WTC11 (cell line): ENCODE measurements at places on chromosomes 1 and 21.

- DNase-seq, result no peak
Observed at GRCh38 chr1:228109962-228110488, 926 bp upstream of the MRPL55 start.

GRCh38 chr1:151475175-151475574 lies 15.9 kb upstream of the POGZ start:
- DNase-seq, result no peak

DNA sequence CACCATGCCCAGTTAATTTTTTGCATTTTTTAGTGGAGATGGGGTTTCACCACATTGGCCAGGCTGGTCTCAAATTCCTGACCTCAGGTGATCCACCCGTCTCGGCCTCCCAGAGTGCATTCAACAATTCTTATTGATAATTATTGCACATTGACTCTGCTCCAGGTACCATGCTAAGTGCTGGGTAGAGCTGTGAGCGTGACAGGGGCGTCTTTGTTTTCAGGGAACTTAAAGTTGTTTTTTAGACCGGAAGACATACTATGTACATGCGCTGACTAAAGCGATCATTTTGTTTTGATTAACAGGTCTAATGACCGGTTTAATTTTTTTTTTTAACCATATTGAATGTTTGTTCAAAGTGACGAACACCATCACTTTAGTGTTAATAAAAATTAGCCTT lies 4.0 kb downstream of the CD247 start:
- no peak for DNase-seq

GRCh38 chr1:37028981-37029617 lies 5.2 kb downstream of the GRIK3 start:
- DNase-seq, result peak; percentile 67

- no peak for DNase-seq
Observed at GRCh38 chr21:46472246-46472645, 13.6 kb downstream of the DIP2A start.

DNA sequence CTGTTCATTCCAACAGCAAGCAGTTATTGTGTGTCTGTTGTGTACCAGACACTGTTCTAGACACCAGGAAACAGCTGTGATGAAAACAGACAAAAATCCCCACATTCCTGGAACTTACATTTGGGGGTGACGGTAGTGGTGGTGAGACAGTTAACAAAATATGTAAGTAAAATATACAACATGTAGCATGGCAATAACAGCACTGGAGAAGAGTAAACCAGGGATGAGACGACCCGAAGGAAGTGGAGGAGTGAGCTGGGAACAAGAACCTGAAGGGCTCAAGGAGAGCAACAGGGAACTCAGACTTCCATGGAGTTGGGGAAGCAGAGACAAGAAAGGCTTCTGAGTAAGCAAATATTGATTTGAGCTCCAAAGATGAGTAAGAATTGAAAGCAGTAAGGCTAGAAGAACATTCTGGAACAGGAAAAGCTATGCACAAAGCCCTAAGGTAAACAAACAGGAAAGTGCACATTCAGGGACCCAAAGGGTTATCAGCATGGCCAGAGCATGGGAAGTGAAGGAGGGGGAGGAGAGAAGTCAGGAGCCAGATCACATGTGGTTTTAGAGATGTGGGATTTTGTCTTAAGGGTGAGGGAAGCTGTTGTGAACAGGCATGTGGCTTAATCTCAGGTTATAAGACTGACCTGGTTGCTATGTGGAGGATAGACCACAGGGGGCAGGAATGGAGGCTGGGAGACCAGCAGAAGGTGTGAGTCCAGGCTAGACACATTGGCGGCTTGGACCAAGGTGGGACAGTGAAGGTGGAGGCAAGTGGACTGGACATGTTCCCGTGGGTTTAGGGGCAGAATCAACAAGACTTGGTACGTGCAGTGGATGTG lies 7.3 kb downstream of the CSF1 start:
- DNase-seq, result no peak

- DNase-seq, result peak; percentile 77
Observed at GRCh38 chr1:3471356-3472087, 17.1 kb downstream of the ARHGEF16 start.

DNA sequence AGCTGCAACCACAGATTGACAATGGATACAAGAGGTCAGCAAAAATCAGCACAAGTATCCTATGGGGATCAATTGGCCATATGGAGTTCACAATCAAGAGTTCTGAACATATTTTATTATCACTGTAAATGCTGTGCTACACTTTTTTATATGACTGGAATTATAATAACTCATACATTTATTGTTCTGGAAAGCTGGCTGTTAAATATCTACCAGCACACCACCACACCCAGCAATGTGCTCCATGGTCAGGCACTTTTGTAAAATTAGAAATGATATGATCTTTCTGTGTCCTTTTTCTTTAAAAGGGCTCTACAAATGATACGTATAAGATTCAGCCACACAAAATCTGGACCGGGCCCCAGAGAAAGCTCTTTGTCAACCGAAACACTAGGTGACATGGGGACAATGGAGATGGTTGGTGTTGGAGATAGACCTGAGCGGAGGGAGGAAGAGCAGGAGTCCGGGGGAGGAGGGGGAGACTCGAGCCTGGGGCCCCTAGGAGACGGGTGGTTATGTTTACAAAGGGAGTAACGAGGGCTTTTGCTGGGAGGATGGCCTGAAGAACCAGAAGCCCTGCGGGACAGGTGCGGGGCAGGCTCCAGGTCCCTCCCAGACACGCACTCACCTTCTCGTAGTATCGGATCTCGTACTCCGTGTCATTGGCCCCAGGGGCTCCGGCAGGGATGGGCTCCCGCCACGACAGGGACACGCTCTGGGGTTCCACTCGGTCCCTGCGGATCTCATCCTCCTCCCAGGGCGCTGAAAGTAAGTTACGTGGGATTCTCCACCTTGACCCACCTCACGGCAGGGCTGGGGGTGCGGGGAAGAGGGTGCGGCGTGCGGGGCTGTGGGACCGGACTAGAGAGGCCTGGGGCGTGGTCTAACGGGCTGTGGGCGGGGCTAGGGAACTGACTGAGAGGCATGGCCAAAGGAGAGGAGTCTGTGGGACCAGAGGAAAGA lies 30.0 kb downstream of the EPHA10 start:
- peak; percentile 88 for DNase-seq

DNA sequence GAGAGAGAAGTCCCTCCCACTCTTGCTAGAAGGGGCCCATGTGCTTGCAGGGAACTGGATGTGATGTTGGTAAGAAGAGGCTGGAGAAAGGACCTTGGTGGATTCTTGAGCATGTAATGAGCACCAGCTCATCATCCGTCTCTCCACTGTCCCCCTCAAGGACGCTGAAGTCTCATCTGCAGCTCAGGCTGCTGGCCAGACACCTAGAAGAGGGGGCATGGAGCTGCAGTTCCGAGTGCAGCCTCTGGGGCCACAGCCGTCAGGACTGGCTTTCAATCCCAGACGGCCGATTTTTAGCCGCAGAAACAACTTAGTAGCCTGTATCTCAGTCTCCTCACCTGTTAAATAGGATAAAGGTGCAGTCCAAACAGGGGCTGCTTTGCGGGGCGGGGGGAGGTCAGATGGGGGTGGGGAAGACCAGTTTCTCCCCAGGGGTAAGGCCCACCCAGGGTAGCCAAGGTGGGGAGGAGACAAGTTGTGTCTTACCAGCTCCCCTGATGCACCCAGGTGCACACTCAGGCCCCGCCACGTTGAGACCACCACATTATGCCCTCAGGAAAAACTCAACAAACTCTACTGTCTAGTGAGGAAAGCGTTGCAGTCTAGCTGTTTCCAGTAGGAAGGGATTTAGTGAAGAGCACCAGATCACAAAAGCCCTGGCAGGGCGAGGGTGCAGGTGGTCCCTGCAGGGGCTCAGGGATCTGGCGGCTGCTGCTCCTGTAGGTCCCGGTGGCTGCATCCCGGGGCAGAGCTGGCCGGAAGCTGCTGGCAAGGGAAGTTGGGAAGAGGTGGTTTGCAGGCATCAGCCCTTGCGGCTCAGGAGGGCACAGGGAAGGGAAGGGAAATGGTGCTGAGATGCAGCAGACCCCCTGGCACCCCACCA lies 29.5 kb downstream of the LDLRAP1 start:
- peak; percentile 80 for DNase-seq

- no peak for DNase-seq
Observed at GRCh38 chr1:40276122-40276521, 18.1 kb downstream of the ZMPSTE24 start.

- DNase-seq, result no peak
Observed at GRCh38 chr1:19096036-19096833, 113.8 kb downstream of the UBR4 start.

DNA sequence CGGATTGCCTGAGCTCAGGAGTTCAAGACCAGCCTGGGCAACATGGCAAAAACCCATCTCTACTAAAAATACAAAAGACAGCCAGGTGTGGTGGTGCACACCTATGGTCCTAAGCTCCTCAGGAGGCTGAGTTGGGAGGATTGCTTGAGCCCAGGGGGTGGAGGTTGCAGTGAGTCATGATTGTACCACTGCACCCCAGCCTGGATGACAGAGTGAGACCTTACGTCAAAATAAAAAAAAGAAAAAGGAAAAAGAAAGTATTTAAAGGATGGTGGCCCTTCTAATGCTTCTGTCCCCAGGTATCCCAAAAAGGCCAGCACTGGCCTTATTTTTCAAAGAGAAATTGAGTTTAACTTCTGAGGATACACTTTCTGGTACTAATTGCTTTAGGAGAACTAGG lies 1.7 kb downstream of the IKBKE start:
- DNase-seq, result no peak

DNA sequence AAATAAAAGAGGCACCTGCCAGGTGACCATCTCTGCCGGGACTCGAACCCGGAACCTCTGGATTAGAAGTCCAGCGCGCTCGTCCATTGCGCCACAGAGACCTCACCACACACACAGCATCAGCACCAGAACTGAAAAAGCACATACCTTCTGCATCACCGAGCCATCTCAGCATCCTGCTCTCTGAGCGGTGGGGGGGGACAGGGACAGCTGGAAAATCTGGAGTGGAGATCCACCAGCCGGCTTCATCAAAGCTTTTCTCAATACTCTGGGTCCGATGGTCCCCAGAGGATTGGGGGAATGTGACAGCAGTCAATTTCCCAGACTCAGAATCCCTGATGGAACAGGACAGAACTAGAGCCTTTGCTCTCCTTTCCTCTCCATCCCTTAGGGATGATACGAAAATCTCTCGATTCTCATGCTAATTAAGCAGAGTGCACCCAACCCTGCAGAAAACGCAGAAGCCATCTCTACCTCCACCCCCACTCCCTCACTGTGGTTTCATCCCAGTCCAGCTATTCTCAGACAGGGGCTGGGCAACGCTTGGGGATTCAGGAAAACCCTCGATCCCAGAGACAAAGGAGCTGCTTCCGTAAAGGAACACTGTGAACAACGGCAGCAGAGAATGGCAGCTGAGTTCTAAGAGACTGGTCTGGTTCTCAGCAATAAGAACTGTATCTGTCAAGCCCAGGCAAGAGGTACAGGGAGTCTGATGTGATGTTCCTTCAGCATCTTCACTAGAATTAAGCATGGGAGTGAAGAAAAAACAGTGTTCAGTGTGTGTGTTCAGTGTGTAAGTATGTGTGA lies 29.6 kb upstream of the CADM3 start:
- peak; percentile 34 for DNase-seq

- DNase-seq, result no peak
Observed at GRCh38 chr1:70778934-70779333, 268.7 kb downstream of the PTGER3 start.

GRCh38 chr1:206040328-206040727 lies 12.6 kb upstream of the RHEX start:
- DNase-seq, result no peak

GRCh38 chr1:89609781-89610456 lies 23.0 kb upstream of the LRRC8C start:
- no peak for DNase-seq

- no peak for DNase-seq
Observed at GRCh38 chr1:41907446-41907845, 11.3 kb downstream of the HIVEP3 start.

DNA sequence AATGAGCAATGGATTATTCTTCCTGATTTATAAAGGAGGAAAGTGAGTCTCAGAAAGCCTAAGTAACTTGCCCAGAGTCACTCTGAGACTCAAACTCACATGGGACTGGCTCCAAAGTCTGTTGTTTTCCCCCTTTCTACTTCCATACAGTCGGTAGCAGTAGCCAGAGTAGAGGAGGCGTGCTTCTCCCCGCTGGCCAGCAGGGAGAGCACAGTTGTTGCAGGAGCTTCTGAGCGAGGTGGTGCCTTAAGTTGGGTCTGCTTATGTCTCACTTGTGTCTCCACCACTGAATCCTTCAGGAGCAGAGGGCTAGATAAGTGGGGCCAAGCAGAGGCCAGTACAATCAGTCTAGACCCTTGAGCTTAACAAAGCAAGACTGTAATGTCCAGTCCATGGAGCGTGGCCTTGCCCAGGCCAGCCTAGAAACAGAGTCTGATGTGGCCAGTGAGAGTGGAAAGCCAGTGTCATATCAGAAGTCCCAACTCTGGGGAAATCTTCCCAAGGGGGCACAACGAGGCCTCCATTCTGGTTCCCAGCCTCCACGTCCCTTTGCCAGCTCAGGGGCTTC lies 181.9 kb downstream of the ZSCAN20 start:
- peak; percentile 40 for DNase-seq

DNA sequence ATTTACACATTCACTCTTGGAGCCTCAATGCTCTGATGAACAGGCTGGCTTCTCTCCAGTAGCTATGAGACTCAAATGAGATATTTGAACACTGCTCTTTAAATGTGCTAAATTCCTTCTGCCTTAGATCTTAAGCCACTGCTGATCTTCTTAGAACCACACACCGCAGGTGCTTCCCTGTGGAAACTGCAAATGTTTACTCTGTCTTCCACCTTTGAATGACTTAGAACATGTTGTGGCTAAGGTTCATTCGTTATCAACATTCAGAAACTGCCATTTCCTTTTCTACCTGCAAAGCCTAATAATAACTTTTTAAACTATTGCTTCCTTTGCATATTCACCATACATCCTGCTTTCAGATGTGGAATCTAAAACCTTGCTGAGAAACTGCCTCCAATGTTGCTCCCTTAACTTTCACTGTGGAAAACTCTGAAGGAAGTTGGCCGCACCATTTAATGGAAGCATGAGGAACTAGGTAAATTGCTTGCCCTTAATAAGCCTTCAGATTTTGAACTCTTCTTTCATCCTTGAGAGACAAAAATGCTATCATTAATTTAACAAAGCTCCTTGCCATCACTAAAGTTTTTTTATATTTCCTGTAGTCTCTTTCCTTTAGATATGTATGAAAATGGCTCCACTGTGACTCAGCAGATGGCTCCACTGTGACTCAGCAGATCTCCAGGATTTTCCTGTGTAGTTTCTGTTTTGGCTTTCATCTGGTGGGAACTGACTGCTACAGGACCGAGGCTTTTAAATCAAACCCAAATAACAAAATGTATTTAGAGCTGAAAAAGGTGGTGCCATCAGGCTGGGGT lies 143.8 kb downstream of the TNFSF18 start:
- no peak for DNase-seq

- DNase-seq, result no peak
Observed at GRCh38 chr1:200228081-200228480, 181.8 kb downstream of the ZNF281 start.

DNA sequence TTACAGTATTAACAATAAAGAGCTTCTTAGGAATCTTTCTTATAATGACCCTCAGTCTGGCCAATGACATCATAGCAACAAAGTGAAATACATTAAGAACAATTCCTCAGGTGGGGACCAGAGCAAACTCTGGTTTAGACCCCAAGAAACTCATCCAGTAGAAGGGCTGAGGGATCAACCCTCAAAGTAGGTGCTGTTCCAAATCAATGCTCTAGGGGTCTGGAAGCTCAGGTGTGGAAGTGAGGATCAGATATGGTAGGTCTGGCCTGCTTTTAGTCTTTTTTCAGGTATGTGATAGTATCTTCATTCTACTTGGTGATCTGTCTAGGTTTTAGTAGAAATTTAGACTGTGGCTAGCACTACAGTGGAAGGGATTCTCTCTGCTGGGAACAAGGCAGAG lies 291.7 kb downstream of the PDE4B start:
- DNase-seq, result no peak

- DNase-seq, result no peak
Observed at GRCh38 chr21:37514038-37514667, 147.6 kb downstream of the DYRK1A start.
